Tibial artery (tissue), 4 donors: ENCODE measurements at places on chromosomes 16 and 17.

GRCh38 chr16:30949650-30950515 is 1.0 kb downstream of the ORAI3 start:
- DNase-seq: peak; percentile 93

- DNase-seq: no peak
These were observed 39.9 kb downstream of the MSI2 start for GRCh38 chr17:57296231-57296630.

DNA sequence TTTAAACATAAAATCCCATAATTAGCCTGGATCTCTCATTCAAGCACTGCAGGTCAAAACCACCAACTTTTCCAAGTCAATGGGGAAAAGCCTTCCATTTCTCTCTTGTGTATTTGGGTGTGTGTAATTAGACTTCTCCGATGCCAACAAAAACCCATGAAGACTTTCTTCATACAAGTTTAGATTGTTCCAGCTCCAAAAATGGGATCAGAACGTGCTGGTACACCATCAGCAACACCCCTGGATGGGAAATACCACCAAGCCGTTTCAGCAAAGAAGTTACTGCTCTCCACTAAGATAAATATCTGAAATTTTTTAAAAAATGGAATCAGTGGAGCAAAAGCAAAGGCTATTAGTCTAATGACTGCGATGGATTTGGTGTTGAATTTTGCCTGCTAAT is 837.3 kb upstream of the SOX9 start:
- DNase-seq: no peak

DNA sequence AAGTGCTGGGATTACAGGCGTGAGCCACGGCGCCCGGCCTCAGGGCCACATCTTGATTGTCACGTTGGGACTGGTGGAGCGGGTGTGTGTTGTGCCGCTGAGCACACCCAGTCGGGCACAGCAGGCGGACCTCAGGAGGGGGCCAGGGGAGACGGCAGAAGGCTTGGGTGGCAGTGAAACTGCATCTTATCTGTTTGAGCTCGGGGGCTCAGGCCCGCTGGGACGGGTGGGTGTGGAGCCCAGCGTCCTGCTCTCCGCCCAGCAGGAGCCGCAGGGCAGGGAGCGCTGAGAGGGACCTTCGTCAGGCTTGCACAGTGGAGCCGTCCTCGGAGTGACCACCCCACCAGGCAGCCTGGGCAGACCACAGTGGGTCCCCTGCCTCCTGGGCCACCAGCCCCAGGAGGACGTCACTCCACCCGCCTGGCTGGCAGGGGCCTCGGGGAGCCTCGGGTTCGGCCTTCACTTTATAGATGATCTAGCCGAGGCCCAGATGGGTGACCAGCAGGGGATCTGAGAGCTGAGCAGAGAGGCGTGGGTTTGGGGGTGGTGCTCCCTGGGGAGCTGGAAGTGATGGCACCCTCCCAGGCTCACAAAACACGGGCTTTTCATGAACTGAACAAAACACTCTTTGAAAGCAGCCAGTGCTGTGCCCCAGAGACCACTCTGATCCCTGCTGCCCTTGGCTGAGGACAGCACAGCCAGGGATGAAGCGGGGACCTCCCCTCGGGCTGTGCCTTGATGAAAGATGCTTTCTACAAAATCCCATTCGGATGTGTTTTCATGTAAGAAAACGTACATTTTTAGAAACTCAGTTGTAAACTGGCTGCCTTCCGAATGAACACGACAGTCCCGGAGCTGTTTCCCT is 181.1 kb downstream of the SEC14L1 start:
- peak; percentile 69 for DNase-seq

DNA sequence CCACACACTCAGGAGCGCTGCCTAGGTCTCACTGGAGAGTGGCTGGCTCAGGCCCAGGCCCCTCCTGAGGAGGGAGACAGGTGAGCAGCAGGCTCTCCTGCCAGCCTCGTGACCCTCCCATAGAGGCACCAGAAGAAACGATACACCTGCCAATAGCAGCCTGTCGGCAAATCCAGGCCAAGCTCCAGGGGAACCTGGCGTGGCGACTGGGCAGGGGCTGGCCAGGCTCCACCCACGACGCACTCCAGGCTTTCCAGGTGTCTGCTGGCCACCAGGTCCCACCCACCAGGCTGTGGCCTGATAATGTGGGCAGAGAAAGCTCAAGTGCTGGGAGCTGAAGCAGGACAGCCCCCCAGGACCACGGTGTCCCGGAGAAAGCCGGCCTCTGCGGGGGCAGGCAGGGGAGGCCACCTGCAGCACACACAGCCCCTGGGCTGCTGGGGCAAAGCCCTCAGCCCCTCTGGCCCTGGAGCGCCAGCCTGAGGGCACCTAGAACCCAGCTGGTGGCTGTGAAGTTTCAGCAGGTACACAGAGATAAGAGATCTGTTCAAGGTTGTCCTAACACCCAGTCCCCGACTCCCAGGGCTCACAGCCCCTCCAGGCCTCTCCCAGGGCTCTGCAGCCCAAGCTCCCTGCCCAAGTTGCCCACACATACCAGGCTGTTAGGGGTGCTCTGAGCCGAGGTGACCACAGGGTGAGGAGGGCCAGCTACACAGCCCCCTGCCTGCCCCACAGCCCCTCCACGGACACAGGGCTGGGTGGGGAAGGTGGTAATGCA is 2.4 kb downstream of the PGAP6 start:
- DNase-seq: no peak

DNA sequence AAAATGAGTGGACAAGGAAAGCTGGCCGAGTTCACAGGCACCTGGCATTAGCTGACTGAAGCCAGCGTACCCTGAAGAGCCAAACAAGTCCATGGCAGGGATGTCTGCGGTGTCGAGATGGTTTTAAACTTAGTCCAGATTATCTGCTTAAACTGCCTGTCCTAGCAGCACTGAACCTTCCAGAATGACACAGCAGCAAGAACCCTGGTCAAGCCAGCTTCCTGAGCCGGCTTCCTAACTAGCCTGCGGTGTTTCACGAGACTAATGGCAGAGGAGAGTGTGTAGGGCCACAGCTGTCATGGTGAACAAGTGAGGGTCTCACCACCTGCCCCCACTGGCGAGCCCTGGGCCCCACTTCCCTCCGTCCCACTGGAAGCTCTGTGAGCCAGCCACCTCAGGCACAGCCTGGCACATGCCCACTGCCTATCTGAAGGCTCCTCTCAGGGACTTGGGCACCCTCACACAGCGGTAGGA is 28.8 kb upstream of the MTSS2 start:
- DNase-seq: no peak

DNA sequence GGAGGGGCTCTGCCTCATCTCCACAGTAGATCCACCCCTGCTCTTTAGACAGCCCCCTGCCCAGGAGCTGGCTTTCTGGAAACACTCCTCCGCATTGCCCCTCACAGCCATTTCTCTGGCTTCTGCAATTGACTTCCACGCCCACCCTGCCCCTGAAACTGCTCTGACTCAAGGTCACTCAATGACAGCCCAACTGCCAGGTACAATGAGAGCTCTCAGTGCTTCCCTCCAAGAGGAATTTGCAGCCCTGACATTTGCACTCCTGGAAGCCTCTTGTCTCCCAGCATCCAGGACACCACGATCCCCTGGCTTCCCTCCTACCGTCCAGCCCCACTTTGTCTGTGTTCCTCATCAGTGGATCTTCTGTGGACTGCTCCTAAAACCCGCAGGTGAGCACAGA is 421.5 kb downstream of the SOX9 start:
- no peak for DNase-seq

GRCh38 chr16:11258553-11259492 is 2.8 kb upstream of the SOCS1 start:
- DNase-seq: peak; percentile 62

DNA sequence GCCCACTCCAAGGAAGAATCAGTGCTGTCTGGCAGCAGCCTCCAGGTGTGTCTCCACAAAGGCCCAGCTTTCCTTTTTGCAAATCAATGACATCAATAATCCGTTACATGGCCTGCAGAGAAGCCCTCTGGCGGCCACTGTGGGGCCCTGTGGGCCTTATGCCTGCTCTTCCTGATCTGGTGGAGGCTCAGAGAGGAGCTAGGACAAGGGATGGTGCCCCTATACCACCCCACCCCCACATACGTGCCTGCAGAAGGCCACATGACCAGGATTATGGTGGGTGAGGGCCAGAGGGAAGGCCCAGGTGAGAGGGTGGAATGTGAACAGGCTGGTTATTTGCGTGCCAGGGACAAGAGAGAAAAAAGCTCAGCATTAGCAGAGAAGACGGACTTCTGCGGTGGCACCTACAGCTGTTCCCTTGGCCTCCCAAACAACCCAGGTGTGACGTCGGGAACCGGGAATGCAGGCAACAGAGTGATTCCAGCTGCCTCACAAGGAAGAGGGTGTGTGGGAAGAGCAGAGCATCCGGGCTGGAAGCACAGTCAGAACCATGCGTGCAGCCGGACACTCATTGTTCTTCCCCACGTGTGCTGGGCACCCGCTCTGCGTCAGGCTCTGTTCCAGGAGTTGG is 22.5 kb downstream of the EIF4A3 start:
- DNase-seq: no peak

GRCh38 chr16:55323637-55324271 is at the start of gene IRX6:
TSS of gene IRX6 (plus strand) at chr16:55324203. CDS start at chr16:55325092, 889 bp downstream.
- peak; percentile 60 for DNase-seq

DNA sequence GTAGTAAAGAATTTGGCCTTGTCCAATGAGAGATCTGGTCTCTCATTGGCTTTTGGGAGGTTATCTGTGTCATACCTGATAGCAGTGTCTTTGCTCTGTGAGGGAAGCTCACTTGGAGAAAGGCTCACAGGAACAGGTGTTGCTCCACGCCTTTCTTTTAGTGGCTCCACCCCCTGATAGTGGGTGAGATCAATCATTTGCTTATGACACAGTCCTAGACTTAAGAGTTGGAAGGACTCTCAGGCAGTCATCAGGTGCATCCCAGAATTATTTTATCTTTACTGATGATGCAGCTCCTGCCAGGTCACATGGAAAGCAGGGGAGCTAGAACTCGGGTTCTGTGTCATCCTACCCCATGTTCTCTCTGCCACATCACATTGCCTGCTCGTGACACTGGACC is 59.3 kb downstream of the CENPV start:
- DNase-seq: no peak

GRCh38 chr17:74369665-74370490 is 2.6 kb downstream of the GPR142 start:
- no peak for DNase-seq

DNA sequence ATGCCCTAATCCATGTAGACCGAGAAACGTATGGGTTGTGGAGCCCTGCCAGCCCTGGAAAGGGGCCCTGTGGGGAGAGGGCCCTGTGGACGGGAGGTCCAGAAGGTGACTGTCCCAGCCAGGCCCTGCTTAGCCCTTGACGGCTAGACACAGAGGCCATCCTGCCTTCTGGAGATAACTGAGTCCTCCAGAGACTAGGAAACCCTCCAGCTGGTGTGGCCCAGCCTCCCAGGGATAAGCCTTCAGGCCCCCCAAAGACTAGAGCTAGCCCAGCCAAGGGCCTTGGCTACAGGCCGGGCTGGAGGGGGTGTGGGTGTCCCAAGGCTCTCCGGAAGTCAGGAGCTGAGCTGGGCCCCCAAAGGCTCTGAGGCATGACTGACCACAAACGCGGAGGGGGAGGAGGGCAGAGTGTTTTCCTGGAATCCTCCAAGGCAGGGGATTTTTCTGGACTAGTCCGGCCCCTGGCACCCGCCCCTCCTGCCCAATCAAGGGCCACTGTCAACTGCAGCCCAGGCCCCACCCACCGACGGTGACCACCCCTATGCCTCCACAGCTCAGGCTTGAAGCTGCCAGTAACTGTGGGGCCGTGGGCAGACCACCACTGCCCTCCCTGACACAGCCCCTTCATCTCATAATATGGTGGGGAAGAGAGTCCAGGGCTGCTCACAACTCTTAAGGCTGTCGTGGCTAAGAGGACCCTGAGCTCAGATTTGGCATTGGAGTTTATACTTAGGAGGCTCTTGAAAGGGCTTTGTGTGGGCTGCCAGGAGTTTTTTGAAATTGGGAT is 885 bp upstream of the VASN start:
- DNase-seq: peak; percentile 97

- DNase-seq: no peak
These were observed 33.1 kb downstream of the LGALS9 start for GRCh38 chr17:27663936-27664605.

- DNase-seq: no peak
These were observed 233.6 kb downstream of the CPPED1 start for GRCh38 chr16:12570046-12570618.

GRCh38 chr17:65712383-65713267 is 151.2 kb upstream of the AXIN2 start:
- no peak for DNase-seq

- no peak for DNase-seq
These were observed 26.6 kb downstream of the LCMT1 start for GRCh38 chr16:25138130-25138529.
